ENCODE measurements at places on chromosomes 7 and 10.

- no peak for DNase-seq
Measured at GRCh38 chr7:139769761-139770160, 8.0 kb downstream of the HIPK2 start.

- DNase-seq: no peak
Measured at GRCh38 chr7:95886501-95887090, 114.2 kb downstream of the DYNC1I1 start.

DNA sequence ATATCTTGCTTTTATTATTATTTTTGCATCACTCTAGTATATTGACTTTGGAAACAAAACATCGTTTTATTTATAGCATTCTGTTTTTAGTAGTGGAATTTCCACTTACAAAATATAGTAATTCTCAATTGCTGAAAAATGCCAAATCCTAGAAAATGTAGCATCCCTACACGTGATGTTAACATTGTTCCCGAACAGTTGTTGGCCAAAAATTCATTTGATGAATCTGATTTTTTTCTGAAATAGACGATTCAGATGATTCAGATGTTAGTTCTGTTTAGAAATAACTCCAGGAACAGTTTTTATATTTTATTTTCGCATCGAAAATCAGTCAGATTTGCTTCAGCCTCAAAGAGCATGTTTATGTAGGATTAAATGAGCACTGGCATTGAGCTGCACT lies 122.4 kb downstream of the GFRA1 start:
- DNase-seq: no peak

GRCh38 chr10:98261436-98262277 lies 6.3 kb downstream of the LOXL4 start:
- no peak for DNase-seq

DNA sequence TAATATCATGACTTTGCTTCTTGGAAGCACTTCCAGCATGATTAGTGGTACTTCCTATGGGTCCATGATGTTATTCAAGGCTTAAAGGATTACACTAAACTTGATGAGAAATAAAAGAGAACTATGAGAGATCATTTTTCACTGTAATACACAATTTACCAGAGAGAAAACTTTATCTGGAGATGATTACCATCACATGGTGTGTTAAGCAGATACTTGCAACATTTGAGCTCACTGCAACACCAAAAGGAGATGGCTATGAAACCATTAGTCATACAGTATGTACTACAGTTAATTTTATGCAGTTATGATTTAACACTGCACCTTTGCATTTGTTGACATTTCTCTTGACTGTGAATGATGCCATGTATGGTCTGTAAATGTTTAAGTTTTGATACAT lies 311.3 kb upstream of the AOAH start:
- DNase-seq: no peak

- no peak for DNase-seq
Measured at GRCh38 chr7:28291559-28291958, 111.0 kb upstream of the JAZF1 start.

DNA sequence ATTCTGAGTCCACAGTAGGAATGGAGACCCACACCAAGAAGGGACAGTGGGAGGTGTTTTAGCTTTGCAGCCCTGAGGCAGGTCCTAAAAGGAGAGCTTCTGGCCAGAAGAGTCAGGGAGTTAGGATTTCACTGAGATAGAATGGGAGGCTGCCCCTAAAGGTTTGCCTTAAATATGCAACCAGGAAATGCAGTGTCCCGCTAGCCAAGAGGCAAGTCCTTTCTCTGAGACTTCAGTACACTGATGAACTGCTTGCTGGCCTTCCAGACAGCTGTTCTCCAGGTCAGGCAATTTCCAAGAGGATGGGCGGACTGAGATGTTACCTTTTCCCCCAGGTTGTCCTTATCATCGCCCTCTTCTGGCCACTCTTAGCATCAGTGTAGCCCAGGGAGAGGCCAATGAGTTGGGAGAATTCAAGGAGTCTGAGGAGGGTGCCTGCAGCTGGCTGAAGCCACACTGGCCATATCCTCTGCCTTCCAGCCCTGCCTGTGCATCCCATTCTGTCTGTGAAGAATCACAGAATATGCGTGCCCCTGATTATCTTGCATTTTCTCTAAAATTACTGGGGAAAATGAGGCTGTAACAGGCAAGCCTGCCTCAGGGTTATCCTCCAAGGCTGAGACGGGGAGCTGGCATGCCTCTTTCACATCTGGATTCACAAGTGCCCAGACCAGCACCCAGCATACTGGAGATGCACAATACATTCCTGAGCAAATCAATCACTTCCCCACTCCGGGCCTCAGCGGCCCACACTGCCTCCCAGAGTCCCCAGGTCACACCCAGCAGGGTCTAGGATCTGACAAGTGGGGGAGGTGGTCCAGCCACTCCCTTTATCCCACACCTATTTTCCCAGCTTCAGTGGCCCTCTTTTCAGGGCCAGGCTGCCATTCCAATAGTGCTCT lies 2.4 kb downstream of the TLL2 start:
- peak; percentile 58 for DNase-seq

DNA sequence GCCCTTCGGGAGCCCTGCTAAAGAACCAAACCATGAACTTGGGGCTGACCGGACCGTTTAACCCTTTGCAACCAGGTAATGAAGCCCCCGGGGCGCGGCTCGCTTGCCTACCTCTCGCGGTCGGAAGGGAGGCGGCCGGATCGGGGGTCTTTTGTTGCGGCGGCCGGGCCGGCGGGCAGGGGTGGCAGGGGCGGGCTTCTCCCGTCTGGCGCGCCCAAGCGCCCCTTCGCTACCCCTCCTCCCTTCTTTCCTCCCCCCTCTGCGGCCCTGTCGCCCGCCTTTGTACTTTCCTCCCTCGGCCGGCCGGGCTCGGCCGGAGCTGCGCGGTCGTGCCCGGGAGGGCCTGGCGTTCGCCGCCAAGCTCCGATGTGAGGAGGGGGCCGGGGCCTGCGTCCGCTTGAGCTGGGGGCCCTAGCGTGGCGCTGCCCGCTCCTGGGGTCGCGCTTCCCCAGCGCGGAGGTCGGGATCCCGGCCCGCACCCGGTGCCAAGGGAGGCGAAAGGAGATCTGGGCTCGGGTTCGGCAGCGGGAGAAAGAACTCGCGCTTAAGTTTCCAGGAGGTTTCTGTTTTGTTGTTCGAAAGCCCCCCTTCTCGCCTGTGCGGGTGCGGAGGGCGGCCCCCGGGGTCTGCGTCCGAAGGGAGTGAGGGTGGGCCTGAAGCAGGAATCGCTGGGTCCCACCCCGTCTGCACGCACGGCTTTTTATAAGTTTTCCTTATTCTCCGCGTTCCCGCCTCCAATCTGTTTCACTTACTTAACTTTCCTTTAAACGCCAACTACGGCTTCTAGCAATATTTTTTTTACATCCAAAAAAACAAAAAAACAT lies 436.8 kb upstream of the GALNT17 start:
- no peak for DNase-seq

- no peak for DNase-seq
Measured at GRCh38 chr7:20432071-20432470, 101.4 kb downstream of the ITGB8 start.

- no peak for DNase-seq
Measured at GRCh38 chr10:70913191-70913892, 25.0 kb upstream of the PCBD1 start.

DNA sequence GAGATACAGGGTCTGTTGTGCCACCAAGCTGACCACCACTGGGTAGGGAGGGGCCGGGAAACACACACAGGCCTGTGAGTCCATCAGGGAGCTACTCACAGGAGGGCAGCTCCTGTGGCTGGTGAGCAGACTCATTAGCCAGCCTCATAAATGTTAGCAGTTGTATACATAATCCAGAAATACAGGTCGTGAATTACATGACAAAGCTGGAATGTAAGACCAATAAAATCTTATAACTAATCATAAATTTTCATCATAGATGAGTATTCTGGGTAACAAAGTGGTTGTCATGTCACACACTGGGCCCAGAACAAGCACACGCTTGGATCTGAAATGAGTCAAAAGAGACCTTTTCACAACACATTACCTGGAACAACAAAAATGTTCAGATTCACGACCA lies 642.6 kb upstream of the AUTS2 start:
- no peak for DNase-seq

- DNase-seq: no peak
Measured at GRCh38 chr7:99099499-99100077, 44.3 kb downstream of the SMURF1 start.

DNA sequence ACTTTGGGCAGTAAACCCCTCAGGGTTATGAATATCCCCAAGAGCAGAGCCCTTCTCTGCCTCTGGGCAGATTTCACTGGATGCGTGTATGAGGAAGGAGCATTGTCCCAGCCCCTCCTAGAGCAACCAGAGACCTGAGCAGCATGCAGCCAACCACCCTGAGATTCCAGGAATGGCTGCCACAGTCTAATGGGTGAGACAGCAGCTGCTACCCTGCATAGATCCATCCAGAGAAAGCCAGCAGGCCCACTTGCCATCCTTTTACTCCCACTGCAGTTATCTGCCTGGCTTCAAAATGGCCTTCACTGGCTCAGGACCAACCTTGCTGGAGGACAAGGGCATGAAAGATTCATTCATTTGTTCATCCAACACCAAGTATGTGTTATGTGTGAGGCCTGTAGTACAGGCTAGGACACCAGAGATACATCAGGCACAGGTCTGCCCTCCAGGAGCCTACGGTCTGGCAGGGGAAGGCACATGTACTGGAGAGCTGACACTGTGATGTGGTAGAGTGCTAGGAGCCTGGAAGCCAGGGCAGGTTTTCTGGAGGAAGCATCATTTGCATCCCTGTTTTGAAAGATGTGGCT lies 26.2 kb upstream of the C10orf105 start:
- no peak for DNase-seq

DNA sequence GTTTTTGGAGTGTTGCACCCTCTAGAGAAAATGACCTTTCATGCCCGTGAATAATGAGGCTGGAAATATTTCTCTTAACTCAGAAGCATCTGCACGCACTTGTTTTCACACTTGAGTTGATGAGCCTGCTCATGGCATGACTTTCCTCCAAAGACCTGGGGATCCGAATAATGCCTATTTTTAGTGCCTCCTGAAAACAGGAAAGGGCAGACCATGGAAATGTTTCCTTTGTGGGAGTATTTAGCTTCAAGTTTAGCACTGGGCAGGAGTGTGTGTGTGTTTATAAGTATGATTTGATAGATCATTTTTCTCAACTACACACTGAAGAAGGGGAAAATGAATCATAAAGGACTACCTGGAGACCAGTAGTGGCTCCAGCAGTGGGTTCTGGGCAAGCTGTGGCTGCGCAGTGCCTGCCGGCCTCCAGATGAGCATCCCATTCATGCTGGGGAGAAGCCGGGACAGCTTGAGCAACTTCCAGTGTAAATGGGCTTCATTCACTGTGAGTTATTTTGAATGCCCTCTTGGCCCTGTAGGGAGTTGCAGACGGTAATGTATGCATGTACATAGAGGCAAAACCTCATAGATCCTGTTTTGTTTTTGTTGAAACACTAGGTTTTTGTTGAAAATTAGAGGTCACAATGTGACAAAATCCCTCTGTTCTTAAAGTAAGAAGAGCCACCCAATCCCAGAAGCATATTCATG lies 117.8 kb upstream of the INSYN2A start:
- no peak for DNase-seq

DNA sequence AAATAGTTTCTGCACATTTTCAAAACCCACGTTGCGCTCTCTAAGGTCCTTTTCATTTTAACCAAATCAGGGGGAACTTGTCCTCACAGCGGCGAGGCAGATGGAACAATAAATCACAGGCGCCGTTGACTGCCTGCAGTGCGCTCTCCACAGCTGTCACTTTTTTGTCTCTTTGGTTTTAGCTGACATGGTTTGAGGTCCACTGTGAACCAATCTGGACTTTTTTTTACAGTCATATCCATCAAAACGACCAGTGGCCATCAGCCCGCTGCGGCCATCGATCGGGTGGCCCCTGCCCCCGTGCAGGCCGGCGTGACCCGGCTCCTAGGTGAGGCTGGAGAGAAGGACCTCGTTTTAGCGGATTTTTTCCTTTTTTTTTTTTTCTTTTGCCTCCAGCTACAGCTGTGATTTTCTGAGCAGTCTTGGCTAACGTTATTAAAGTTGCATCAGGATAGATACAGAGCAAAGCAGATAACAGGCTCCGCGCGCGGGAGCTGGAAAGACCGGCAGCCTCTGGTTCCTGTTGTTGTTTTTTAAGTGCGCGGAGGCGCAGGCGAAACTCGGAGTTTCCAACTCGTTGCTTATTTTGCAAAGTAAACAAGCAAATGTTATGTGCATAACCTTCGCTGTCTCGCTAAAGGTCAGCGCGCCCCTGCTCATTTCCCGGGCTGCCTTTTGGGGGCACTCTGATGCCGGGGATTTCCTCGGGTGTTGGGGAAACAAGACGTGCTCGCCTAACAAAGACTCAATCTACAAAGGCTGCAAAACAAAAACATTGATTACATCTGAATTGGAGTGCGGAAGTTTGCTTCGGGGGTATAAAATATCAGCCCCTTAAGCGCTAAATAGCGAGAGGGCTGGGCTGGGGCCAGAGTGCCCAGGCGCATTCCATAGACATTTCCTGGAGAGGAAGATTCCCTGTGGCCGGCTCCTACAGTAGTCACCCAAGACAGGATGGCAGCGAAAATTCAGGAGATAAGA lies 414.8 kb upstream of the MKI67 start:
- DNase-seq: no peak
